ENCODE measurements at places on chromosomes 3 and 15.

DNA sequence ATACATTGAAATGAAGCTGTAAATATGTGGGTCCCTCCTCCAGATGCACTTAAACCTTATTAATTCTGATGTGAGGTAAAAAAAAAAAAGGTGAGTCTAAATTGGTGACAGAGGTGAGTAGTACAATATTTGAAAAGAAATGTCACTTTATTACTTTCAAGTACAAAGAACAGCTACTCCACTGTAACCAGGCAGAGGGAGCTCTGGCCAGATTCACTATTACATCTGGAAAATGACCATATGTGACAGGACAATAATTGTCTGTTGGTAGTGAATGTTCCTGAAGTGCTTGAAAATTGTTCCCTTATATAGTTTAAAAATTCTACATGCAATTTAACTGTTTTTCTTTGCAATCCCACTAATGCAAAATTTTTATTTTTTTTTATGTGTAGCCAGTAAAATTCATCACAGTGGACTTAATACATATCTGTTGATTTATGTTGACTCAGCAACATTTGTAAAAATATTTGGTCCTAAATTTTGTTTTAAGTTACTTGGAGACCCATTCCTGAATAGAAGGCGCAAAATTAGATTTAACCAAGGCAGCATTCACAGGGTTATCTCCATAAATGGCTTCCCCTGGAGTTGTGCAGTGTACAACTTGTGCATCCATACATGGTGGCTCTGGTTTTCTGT lies 231.9 kb upstream of the TBC1D5 start:
- DNase-seq, result no peak

DNA sequence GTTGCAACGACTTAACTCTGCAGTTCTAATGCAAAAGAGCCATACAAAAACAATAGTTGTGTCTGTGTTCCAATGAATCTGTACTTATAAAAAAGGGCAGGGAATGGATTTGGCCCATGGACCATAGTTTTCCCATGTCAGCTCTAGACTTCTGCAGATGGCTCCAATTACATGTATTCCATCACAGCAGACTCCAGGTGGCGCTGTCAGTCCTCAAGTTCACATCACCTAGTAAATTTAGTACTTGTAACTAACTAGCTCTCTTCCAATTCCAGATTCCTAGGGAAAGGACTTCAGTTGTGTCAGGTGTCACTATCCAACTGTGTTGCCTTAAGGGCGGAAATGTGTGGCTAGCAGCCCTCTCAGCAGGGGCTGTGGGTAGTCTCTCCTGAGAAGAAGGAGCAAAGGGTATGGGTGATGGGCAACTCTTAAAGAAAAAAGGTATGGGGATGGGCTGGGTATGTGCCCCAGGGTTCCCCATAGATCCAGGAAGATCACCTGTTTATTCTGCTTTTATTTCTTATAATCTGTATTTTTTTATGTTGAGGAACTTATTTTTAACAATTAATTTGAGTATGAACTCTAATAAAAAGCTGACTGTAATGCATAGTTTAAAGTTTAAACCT lies 36.2 kb downstream of the BBS4 start:
- DNase-seq, result peak; percentile 64

- DNase-seq, result no peak
Observed at GRCh38 chr3:150921209-150921608, 16.0 kb upstream of the MINDY4B start.

- DNase-seq, result no peak
Observed at GRCh38 chr15:101675015-101675414, 22.8 kb upstream of the TM2D3 start.

GRCh38 chr15:76169018-76169417 lies 109.2 kb downstream of the TMEM266 start:
- no peak for DNase-seq

DNA sequence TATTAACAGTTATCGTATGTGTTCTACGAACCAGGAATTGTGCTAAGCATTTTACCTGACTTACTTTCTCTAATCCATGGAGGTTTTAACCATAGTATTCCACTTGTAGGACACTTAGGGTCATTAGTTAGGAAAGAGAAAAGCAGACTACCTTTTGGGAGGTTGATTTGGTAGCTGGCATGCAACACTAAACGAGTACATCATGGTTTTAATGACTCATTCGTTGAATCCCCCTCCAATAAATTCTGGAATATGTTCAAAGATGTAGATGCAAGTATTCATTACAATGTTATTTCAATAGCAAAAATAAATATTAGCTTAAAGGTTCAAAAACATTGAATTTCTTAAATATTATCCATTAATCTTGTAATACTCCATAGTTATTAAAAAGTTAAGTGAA lies 162.5 kb downstream of the FMN1 start:
- no peak for DNase-seq
